ENCODE measurements at places on chromosomes 13 and 19.
A peak's percentile ranks its signal among the peaks of the same experiment; 100 is the strongest.

- no peak for DNase-seq
Measured at GRCh38 chr13:26979334-26979733, 192.3 kb downstream of the USP12 start.

- DNase-seq = no peak
Measured at GRCh38 chr19:33660410-33661124, 38.8 kb downstream of the CHST8 start.

- DNase-seq = no peak
Measured at GRCh38 chr13:92513672-92514071, 712.9 kb upstream of the GPC6 start.

DNA sequence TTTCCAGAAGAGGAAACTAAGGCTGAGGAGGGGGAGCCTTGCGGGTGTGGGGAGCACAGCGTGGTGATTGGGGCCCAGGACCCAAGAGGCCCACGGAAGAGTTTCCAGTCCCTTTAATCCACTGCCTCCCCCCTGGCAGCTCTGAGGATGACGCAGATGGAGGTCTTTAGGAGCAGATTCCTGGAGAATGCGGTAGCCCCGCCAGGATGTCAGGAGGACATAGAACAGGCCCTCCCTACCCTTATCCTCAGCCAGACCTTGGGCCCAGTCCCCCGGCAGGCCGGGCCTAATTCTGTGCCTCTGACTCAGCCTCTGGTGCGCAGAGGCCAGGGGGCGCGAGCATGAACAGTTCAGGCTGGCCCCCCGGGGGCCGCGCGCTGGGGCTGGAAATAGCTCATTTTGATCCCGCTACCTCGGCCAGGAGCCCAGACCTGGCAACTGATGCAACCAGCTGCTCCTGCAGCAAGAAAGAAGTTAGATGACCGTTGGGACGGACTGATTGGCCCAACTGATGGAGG lies 461 bp upstream of the HSPB6 start:
- peak; percentile 59 for DNase-seq

GRCh38 chr19:13838435-13839129 lies 38.4 kb upstream of the NANOS3 start:
- no peak for DNase-seq

GRCh38 chr13:73922493-73923393 lies 211.5 kb downstream of the KLF12 start:
- no peak for DNase-seq

- DNase-seq = no peak
Measured at GRCh38 chr13:85729296-85729695, 69.9 kb downstream of the SLITRK6 start.

DNA sequence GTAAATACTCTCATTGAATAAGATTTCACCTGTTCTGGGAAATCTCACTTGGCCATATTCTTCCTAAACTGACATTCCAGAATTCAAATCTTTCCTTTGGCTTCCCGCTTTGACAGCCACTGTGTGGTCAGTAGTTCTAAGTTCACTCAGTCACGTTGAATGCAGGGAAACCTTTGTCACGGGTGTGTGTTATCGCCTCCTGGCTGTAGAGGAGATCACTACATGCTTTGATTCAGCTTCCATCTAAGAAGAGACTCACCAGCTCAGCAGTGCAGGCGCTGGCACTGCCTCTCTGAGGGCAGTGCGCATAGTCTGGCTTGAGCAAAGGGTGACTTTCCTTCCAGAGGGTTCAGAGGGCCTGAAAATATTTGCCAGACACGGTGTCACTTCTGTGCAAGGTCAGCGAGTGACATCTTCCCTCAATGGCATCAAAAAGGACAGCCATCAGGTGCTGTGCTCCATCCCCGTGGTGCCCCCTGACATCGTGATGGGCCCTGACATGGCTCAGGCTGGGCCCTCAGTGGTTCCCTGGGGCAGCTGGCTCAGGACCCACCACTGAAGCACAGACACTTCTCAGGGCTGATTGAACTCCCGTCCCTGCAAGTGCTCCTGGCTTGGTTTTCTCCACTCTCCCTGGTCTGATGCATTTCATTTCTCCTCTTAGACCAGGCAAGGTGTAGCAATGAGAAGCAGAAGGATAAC lies 635.4 kb upstream of the ARGLU1 start:
- no peak for DNase-seq

DNA sequence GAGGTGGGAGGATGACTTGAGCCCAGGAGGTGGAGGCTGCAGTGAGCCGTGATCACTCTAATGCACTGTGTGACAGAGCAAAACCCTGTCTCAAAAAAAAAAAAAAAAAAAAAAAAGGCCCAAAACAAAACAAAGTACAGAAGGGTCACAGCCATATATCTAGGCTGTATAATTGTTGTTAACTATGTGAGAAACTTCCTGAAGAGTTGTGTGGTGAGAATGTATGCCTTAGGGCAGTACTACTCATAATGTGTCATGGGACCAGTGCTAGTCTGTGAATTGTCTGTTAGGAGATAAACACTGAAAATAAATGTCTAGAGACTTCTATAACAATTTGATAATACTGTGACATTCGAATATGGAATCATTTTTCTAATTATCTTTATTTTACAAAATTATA lies 43.1 kb downstream of the PAN3 start:
- no peak for DNase-seq

DNA sequence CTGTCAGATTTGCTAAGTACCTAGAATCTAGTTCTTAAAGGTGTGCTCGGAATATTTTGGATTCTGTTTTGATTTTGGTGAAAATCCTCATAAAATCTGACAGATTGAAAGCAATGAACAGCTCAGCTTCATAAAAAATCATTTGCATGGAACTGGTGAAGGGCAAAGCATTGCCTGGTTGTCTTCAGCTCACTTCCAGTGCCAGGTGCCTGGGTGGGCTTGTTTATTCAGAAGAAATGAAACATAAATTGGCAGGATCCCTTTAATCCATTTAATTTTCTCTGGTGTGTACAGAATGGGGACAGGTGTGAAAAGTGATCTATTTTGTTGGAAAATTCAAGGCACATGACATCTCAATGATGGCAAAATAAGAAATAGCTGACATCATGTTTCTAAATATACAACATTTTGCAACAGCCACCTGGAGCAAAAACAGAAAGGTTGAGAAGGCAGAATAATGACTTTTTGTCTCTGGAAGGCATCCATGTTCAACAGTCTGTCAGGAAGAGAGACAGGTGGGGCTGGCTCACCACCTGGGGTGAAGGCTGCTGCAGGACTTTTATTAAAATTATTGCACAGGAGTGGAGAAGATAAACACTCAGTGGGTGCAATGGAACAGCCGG lies 52.2 kb downstream of the RFC3 start:
- peak; percentile 96 for DNase-seq

GRCh38 chr19:22052644-22053013 lies 345 bp downstream of the ZNF257 start:
- no peak for DNase-seq

DNA sequence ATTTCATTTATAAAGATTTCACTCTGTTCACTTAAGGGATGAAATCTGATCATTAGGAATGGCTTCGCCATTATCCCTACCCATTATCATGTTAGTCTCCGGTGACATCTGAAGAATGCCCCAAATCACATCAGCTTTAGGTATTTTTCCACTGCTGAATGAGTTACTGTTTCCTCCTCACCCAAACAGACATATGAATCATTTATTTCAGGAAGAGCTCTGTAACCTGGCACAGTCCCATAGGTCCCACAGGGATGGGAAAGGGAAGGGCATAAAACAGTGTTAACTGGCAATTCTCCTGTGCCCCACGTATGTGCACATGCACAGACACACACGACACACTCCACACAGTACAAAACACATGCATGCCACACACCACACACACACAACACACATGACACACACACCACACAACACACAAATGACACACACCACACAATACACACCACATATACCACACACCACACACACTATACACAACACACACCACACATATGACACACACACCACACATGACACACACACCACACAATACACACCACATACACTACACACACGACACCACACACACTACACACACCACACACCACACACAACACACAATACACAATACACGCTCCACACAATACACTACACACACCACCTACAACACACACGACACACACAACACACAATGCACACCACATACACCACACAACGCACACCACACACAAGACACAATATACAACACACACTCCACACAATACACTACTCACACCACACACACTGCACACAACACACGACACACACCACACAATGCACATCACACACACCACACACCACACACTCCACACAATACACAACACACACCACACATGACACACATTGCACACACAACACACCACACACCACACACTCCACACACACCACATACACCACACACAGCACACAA lies 15.4 kb downstream of the TMEM255B start:
- DNase-seq = no peak

DNA sequence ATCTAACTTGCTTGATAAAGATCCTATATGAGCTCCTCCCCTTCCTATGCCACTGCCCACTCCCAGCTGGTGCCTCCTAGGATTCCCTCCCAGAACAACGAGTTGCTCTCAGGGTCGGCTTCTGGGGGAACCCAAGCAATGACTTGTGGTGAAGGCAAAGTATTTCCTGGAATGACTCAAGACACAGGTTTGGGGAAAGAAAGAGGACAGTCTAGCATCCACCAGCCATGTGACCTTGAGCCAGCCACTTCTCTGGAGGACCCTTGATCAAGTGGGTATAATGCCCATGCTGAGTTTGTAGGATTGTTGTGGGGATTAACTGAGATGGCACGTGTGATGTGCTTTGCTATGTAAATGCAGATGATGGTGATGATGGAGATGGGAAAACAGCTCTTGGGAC lies 33.0 kb downstream of the MBD3L2B start:
- DNase-seq = no peak

GRCh38 chr13:40452038-40452666 lies 214.3 kb downstream of the FOXO1 start:
- DNase-seq = no peak

DNA sequence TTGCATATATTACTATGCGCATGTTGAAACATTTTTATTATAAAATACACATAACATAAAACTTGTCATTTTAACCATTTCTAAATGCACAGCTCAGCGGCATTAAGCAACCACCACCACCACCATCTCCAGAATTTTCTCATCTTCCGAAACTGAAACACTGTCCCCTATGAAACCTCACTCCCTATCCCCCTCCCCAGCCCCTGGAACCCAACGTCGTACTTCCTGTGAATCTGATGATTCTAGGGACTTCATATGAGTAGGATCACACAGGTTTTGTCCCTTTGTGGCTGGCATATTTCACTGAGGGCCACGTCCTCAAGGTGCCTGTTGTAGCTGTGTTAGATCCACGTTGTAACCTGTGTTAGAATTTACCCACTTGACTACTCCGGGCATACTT lies 716 bp upstream of the MAP2K2 start:
- DNase-seq = no peak

GRCh38 chr13:91632086-91632485 lies 233.7 kb downstream of the GPC5 start:
- DNase-seq = no peak

- DNase-seq = no peak
Measured at GRCh38 chr19:14425696-14426138, 6.6 kb upstream of the DDX39A start.

DNA sequence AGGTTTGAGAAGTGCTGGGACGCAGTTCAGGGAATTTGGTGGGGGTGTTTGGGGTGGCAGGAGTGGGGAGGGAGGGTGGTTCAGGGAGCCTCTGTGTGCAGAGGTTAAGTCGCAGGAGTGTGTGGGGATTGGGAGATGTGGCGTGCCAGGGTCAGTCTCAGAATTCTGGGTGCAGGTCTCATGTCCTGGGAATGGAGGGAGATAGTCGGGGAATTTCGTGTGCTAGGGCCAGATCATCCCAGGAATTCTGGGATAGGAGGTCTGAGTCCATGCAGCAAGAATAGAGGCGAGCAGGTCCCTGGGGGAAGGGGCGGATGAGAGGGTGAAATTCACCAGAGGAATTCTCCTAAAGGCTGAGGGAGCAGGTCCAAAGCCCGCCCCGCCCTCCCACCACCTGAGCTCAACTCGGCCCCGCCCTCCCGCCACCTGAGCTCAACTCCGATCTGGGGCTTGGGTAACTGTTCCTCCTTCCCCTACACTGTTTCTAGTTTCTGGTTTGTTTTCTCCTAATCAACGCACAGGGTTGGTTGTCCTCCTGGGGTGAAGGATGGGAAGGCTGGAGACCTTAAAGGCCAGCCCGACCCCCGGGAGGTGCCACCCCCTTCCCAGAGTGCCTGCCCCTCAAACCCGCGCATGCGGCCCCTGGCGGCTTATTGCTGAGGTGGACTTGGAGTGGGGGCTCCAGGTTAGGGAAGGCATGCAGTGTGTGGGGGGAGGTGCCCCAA lies 15.2 kb downstream of the KCNC3 start:
- no peak for DNase-seq

- DNase-seq = peak; percentile 39
Measured at GRCh38 chr13:74287724-74288169, 153.5 kb upstream of the KLF12 start.

DNA sequence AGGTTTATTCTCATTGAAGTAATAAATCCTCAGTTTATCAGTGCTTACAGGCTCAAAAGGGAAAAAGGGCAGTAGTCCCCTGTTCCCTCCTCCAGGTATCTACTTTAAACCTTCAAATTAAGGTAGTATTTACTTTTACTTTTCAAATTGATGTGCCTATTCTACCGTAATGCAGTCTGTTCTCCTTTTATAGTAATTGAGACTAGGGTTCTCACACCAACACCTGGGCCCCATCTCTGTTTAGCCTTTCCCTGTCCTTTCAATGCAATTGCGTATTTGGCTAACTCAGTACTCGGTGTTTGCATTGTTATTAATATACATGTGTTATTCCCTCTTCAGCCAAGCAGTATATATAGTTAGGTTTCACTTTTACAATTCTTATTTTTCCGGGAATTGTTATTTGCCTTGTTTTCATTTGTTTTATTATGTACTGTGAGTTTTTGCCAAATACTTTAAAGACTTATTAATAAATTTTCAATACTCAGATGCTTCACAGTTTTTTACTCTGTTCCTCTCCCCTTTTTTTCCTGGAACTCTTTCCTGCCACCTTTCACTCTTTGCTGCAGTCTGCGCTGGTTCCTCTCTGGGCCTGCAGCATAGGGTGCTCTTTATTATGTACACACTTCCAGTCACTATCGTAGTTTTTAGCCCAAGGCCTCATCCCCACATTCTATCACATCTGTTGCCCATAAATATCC lies 30.3 kb downstream of the USPL1 start:
- DNase-seq = peak; percentile 18

DNA sequence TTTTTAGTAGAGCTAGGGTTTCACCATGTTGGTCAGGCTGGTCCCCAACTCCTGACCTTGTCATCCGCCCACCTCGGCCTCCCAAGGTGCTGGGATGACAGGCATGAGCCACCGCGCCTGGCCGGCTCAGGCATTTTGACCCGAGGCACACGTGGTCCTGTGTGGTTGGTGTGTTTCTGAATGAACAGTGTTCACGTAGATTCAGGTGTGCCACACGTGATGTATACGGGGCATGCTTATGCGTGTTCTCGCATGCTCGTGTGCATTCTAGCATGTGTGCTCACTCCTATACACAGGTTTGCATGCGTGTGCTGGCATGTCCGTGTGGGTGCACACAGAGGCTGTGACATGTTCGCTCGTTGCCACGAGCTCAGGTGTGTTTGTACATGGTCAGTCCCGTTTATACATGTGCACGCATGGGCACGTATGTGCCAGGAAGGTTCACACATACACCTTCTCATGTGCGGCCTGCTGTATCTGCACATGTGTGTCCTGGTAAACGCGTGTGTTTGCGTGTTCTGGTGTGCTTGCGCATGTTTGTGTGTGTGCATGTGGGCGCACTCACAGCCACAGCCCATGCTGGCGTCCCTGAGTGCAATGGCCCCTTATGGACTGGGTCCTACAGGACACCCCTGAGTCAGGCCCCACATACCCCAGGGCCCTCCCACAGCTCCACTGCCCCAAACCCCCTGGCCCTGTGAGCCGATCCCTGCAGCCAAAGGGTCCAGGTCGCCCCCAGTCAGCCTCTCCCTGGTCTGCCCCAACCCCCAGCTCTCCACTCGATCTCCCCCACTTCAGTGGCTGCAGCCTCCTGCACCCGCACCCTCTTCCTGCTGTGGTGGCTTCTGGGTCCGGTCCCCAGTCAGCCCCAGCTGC lies 20.6 kb upstream of the TCF3 start:
- no peak for DNase-seq

Data from NCI-H2081 (cell line).